ENCODE measurements at places on chromosomes 1 and 21.

- no peaks in the 10 kb centered on the region for H3K27me3 ChIP-seq
- H3K4me3 ChIP-seq = no peak overlapping the region
- peak overlapping the region; percentile 59 for H3K27ac ChIP-seq
- peaks cover 9% of the 10 kb centered on the region for H3K4me1 ChIP-seq
- H3K36me3 ChIP-seq = no peaks in the 10 kb centered on the region
Observed at GRCh38 chr1:19925342-19926070, 2.1 kb upstream of the PLA2G2E start.

GRCh38 chr1:170049176-170049800, 25.2 kb downstream of the KIFAP3 start:
- H3K4me1 ChIP-seq = peaks cover 5% of the 10 kb centered on the region
- H3K36me3 ChIP-seq = peaks cover 10% of the 10 kb centered on the region
- no peak overlapping the region for H3K4me3 ChIP-seq
- no peak overlapping the region for H3K27ac ChIP-seq
- H3K27me3 ChIP-seq = no peaks in the 10 kb centered on the region
- no peak for DNase-seq

DNA sequence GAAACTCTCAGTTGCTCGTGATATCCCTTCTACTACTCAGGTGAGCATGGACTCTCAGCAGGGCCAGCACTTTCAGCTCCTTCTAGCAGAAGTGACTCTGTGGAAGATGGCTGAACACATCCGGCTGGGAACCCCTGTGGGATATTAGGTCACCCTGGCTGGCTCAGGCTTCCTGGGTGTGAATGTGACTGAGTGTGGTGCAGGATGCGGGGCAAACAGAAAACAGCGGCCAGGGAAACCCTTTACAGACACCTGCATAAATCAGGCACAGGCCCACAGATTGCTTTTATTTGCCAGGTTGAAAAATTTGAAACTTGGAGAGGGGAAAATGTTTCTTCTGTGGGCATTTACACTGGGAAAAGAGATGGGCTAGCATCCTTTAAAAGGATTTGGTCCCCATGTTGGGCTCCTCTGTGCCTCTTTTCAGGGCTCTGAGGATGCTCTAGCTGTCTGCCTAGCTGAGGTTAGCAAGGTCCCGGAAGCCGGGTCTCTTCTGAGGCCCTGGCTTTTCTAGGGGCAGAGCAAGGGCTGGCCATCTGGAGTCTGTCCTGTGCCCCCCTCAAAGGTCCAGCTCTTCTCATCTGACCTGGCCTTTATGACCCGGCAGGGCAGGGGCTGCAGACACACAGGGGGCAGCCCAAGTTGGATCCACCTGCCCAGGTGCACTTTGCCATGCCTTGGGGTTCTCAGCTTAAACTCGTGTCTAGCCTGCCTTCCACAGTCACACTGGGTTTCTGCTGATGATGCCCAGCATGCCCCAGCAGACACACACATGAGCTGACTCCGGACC, 243.0 kb downstream of the SIPA1L2 start:
- no peak overlapping the region for H3K27ac ChIP-seq
- no peak for DNase-seq
- H3K27me3 ChIP-seq = no peaks in the 10 kb centered on the region
- no peak overlapping the region for H3K4me3 ChIP-seq

DNA sequence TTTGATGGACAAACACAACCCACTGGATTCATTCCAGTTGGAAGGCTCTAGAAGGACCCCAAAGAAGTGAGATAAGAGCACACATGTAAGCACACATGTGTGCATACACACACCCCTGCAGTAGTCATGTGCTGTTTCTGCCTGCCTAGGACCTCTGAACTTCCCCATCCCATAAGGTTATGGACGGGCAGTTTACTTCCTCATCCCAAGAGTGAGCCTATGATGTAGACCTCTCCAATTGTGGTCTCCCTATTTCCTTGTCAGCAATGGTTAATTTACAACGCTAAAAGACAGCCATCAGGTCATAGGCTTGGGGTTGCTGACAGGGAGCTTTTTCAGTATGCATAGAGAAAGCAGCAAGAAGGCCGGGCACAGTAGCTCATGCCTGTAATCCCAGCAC, 15.4 kb upstream of the ADAR start:
- no peaks in the 10 kb centered on the region for H3K27me3 ChIP-seq
- H3K36me3 ChIP-seq = no peaks in the 10 kb centered on the region
- H3K4me1 ChIP-seq = peaks cover 4% of the 10 kb centered on the region
- DNase-seq = no peak
- H3K27ac ChIP-seq = no peak overlapping the region
- no peak overlapping the region for H3K4me3 ChIP-seq

- H3K36me3 ChIP-seq = no peaks in the 10 kb centered on the region
- H3K4me1 ChIP-seq = no peaks in the 10 kb centered on the region
- no peak overlapping the region for H3K27ac ChIP-seq
- no peak for DNase-seq
- H3K4me3 ChIP-seq = no peak overlapping the region
Observed at GRCh38 chr1:110492573-110492972, 26.4 kb downstream of the KCNA10 start.

- peak; percentile 77 for DNase-seq
- peaks cover 7% of the 10 kb centered on the region for H3K4me1 ChIP-seq
- H3K36me3 ChIP-seq = peaks cover 85% of the 10 kb centered on the region
- no peaks in the 10 kb centered on the region for H3K27me3 ChIP-seq
Observed at GRCh38 chr1:26771643-26772321, 16.0 kb upstream of the PIGV start.

DNA sequence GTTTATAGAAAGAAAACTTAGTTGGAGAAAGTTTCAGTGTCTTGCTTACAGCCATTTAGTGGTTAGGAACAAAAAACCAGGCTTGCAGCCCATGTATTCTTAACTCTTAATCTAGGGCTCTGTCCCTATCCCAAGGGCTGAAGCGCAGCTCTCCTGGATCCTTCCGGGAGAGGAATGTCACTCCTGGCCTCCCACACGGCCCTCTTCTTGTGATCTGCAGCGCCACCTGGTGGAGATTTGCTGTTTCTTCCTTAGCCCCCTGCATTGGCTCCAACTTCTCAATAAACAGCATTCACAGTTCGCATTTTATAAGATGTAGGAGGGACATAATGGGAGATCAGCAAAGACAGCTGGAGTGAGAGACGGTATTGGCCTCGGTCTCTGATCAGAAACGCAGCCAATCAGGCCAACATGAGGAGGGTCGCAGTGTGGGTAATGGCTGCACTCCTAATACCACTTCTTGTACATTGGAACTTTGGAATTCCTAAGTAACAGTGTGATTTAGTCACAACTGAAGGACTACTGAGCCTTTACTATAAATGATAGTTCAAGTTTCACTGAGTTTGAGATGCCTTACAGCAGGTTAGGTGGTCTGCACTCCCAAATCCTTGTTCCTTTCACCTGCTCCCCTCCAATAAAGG, 283.4 kb downstream of the ASTN1 start:
- no peak overlapping the region for H3K27ac ChIP-seq
- no peaks in the 10 kb centered on the region for H3K27me3 ChIP-seq
- H3K4me3 ChIP-seq = no peak overlapping the region
- H3K36me3 ChIP-seq = no peaks in the 10 kb centered on the region
- DNase-seq = peak; percentile 88

- DNase-seq = no peak
- H3K36me3 ChIP-seq = no peaks in the 10 kb centered on the region
- peaks cover 5% of the 10 kb centered on the region for H3K4me1 ChIP-seq
Observed at GRCh38 chr1:47591801-47592200, 154.0 kb downstream of the FOXD2 start.

DNA sequence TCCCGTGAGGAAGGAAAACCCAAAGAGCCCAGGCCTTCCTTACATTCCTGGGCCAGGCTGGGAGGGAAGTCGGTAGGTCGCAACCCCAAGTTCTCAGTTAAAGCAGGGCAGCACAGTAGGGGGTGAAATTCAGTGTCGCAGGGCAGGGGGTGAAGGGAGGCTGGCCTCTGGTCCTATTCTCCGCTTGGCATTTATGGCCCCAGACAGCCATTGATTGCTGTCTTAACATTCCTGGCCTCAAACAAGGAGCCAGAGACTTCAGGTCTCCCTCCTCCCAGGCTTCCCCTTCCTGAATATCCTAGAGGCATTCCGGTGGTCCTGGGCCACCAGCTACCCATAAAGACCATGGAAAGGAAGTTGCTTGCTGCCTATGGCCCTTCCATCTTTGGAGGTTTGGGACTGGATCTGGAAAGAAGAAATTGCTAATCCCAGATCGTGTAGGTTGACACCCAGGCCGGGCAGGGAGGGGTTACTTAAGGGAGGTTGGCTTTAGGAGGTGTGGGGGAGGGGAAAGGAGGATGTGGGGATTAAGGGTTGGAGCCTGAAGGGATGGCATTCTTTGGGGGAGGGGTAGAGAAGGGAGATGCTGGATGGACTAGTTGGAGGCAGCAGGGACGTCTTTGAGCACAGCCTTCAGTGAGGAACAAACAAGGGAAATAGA, 1.7 kb downstream of the LIN28A start:
- H3K27me3 ChIP-seq = no peaks in the 10 kb centered on the region
- H3K4me1 ChIP-seq = peaks cover 41% of the 10 kb centered on the region
- no peak for DNase-seq
- peaks cover 2% of the 10 kb centered on the region for H3K36me3 ChIP-seq
- H3K27ac ChIP-seq = peak overlapping the region; percentile 83

- no peak overlapping the region for H3K27ac ChIP-seq
- H3K4me1 ChIP-seq = peaks cover 11% of the 10 kb centered on the region
- H3K36me3 ChIP-seq = no peaks in the 10 kb centered on the region
- no peaks in the 10 kb centered on the region for H3K27me3 ChIP-seq
- DNase-seq = no peak
Observed at GRCh38 chr21:31560479-31560878, 99.0 kb upstream of the SOD1 start.

DNA sequence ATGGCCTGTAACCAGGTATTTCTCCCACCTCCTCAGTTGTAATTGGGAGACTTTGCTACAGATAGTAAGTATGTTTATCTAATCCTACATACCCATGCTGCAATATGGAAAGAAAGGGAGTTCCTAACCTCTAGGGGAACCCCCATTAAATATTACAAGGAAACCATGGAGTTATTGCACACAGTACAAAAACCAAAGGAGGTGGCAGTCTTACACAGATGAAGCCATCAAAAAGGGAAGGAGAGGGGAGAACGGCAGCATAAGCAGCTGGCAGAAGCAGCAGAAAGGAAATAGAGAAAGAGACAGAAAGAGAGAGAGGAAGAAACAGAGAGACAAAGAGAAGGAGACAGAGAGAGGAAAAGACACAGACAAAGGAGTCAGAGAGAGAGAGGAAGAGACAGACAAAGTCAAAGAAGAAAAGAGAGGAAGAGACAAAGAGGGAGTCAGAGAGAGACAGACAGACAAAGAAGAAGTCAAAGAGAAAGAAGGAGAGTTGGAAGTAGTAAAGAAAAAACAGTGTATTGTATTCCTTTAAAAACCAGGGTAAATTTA, 142.9 kb downstream of the FASLG start:
- no peaks in the 10 kb centered on the region for H3K36me3 ChIP-seq
- no peaks in the 10 kb centered on the region for H3K27me3 ChIP-seq
- no peaks in the 10 kb centered on the region for H3K4me1 ChIP-seq
- H3K4me3 ChIP-seq = no peak overlapping the region

GRCh38 chr1:62361431-62361830, 42.2 kb upstream of the KANK4 start:
- H3K27ac ChIP-seq = no peak overlapping the region
- no peaks in the 10 kb centered on the region for H3K27me3 ChIP-seq
- DNase-seq = no peak

GRCh38 chr1:1032424-1032823, 12.5 kb downstream of the AGRN start:
- H3K27ac ChIP-seq = no peak overlapping the region
- peak; percentile 19 for DNase-seq
- peaks cover 8% of the 10 kb centered on the region for H3K4me1 ChIP-seq
- H3K27me3 ChIP-seq = peaks cover 6% of the 10 kb centered on the region

DNA sequence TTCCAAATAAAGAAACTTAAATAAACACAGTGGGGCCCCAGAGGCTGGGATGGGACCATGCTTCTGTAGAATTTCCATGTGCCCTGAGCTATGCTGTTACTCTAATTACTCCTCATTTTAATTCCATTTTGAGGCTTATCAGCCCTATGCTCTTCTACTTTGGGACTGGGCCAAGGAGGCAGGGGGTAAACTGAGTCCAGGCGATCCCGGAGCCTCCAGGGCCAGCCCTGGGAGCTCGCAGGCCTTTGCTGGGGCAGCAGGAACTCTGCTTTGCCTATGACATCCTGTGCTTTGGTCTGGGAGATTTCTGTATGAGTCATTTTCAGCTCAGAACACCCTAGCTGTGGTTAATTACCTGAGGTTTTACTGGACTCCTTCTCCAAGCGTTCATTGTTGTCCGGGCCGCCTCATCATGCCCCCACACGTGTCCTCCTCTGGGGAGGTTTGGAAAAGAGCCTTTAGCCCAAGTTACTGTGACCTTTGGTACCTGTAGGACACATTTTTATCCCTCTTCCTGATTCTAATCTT, 95.7 kb downstream of the RHOU start:
- DNase-seq = peak; percentile 27
- no peaks in the 10 kb centered on the region for H3K36me3 ChIP-seq
- H3K27me3 ChIP-seq = no peaks in the 10 kb centered on the region
- H3K4me1 ChIP-seq = peaks cover 15% of the 10 kb centered on the region
- H3K4me3 ChIP-seq = no peak overlapping the region

DNA sequence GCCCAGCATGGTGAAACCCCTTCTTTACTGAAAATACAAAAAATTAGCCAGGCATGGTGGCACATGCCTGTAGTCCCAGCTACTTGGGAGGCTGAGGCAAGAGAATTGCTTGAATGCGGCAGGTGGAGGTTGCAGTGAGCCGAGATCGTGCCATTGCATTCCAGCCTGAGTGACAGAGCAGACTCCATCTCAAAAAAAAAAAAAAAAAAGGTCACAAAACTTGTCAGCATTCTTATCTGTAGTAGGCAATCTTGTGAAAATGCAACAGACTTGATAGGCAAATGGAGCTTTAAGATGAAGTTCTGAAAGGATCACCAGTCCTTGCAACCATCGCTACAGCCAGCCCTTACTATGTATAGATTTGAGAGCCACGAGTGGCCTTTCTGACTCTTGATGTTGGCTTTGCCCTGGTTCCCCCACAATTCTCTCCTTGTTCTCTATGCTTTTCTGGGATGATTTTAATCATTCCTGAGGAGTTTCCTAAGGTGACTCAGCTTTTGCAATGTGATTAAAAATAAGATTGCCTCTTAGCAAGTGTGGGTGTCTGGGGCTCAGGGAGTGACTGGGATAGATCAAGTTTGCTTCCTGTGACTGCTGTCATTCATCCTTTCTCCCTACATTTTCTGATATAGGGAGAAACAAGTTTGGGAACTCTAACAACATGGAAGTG, 7.1 kb upstream of the MAP1LC3C start:
- peak overlapping the region; percentile 51 for H3K27ac ChIP-seq
- no peaks in the 10 kb centered on the region for H3K4me1 ChIP-seq
- no peaks in the 10 kb centered on the region for H3K36me3 ChIP-seq
- no peaks in the 10 kb centered on the region for H3K27me3 ChIP-seq
- DNase-seq = peak; percentile 77

GRCh38 chr1:206578978-206579374, 33.3 kb downstream of the EIF2D start:
- no peak overlapping the region for H3K27ac ChIP-seq
- no peaks in the 10 kb centered on the region for H3K36me3 ChIP-seq
- no peak overlapping the region for H3K4me3 ChIP-seq
- no peaks in the 10 kb centered on the region for H3K27me3 ChIP-seq
- no peak for DNase-seq

DNA sequence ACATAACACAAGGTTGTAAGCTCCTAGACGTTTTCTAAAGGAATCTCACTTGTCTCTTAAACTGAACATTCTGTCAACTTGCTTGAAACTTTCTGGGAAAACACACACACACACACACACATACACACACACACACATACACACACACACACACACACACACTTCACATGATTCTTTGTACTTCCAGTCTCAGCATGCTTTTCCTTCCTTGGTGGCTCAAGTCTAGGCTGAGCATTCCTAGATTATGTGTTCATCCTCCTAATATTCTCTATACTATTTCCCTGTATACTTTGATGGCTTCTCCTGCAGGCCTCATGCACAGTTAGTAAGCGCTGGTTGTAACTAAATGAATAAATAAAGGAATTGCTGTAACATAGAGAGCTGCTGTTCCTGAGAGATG, 372.1 kb downstream of the PTPRC start:
- H3K27ac ChIP-seq = no peak overlapping the region
- peak; percentile 9 for DNase-seq
- H3K4me1 ChIP-seq = no peaks in the 10 kb centered on the region
- H3K27me3 ChIP-seq = no peaks in the 10 kb centered on the region
